Suprapubic skin (tissue), 4 donors: ENCODE measurements at places on chromosomes 4 and X. TPM values are rescaled to one million over a fixed set of nuclear protein-coding genes. Genes with fewer than 3 reads are reported as not detected.

- H3K4me1 ChIP-seq: peaks cover 6% of the 10 kb centered on the region
- no peak for DNase-seq
- no peak overlapping the region for H3K27ac ChIP-seq
- H3K27me3 ChIP-seq: no peaks in the 10 kb centered on the region
- H3K4me3 ChIP-seq: no peak overlapping the region
Observed at GRCh38 chr4:151644622-151645021, 116.2 kb downstream of the GATB start.

DNA sequence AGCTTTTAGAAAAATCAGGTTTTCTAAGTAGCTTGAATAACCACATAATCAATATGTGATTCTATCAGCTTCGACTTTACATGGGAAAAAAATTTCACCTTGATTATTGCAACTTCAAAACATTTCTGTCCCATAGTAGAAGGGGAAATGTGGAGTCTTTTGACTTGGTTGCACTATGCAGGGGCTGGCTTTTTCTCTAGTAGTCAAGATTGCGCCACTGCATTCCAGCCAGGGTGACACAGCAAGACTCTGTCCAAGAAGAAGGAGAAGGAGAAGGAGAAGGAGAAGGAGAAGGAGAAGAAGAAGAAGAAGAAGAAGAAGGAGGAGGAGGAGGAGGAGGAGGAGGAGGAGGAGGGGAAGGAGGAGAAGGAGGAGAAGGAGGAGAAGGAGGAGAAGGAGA, 84.9 kb downstream of the MAML3 start:
- H3K36me3 ChIP-seq: no peaks in the 10 kb centered on the region
- no peaks in the 10 kb centered on the region for H3K27me3 ChIP-seq
- no peaks in the 10 kb centered on the region for H3K4me1 ChIP-seq
- DNase-seq: no peak
- H3K27ac ChIP-seq: no peak overlapping the region

GRCh38 chr4:176270669-176271068, 1.6 kb upstream of the ASB5 start:
- no peaks in the 10 kb centered on the region for H3K27me3 ChIP-seq
- no peaks in the 10 kb centered on the region for H3K36me3 ChIP-seq
- DNase-seq: no peak
- no peak overlapping the region for H3K27ac ChIP-seq
- H3K4me1 ChIP-seq: peaks cover 4% of the 10 kb centered on the region

DNA sequence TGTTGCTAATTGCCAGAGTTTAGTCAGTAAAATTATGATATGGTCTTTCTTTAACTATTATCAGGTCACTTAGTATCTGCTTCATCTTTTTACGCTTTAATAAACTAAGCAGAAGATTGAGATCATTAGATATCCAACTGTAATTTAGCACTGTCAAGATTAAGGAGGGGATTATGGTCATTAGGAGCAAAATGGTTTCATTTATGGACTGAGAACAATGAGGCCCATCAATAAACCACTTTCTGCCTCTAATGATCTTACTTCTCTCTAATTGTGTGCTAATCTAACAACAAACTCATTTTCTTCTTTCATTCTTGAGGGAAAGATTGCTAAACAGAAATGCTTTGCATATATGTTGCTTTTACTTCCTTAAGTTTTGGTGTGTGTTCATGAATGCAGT, 340.4 kb downstream of the RPA4 start:
- H3K36me3 ChIP-seq: no peaks in the 10 kb centered on the region
- no peak overlapping the region for H3K4me3 ChIP-seq
- DNase-seq: no peak

Gene GJB1
- 2.5 TPM for total RNA-seq

Gene CWH43
- 31.5 TPM for total RNA-seq

Gene FHIP1A
- 90.3 TPM for total RNA-seq
